ENCODE measurements at places on chromosomes 2 and 18.

DNA sequence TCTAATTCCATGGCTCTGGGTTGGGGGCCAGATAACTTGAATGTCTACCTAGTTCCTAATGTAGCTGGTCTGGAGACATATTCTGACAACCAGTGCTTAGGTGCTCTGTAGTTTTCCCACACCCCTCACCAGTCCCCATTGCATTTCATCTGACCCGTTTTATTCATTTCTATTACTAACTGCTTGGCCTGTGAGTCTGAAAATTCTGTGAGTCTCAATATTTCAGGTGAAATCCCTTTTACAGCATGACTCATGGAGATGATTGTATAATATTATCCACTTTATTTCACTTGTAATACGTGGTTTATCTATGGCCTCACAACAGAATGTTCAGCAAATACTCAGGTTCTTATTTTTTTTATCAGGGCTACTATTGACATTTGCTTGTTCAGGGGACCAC is 103.7 kb upstream of the UGP2 start:
- DNase-seq: no peak

DNA sequence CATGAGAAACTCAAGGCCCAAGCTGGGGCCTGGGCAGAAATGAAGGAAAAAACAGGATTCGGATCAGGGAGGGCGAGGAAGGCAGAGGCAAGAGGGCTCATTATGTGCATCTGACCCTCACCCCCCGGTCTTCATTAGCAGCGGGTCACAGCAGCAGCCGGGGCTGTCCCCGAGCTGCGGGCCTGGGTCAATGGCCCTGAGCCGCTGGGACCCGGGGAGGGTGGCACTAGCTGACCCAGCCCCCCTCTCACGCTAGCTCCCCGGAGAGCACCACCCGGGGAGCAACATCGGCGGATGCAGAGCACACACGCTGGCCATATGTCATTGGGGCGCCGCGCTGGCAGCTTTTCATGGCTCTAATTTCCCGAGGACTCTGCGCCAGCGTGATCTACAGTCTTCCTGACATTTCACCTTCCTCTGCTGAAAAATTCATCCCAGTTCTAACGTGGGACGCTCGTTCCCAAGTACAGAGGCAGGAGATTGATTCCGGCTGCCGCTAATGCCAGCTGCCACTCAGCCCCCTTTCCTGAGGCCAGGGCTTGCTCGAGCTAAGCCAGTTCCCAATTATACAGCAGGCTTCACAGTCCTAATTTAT is 63.7 kb downstream of the EIPR1 start:
- no peak for DNase-seq

DNA sequence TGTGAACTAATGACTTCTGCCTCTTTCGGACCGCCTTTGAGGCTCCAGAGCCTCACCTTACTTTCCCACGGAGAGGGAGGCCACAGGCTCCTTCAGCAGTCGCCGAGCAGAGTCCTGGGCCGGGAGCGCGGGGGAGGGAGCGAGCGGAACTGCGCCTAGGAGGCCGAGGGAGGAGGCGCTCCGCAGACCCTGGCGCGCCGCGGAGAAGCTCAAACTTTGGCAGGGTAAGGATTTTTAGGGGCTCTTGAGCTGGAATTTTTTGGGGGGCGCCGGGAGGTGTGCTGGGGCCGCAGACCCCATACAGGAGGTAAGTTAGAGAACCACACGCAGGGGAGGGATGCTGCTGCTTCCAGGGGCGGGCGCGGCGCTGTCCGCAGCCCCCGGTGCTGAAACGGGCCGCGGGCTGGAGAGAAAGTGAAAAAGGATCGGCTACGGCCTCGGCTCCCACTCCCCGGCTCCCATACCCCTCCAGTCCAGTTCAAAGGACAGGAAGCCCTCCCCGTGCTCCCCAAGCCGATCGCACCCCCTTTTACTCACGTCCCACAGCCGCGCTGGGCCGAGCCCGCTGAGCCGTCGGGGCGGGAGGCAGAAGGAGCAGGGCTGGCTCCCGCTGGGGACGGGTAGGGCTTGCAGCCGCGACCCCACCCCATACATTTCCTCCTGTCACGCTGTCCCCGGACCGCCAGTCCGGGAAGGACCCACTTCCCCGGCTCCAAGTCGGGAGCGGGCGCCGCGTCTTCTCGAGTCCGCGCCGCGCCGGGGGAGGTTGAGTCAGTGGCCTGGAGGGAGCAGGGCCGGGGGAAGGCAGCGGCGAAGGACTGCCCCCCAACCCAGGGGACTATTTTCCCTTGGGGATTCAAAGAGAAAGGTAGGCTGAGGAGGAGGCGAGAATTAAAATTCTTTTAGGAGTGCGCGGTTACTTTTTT is at the start of gene CNGA3:
Gene CNGA3, plus strand, starts transcription at position 146 of the 926 bp plus-strand sequence. CDS start 23,520 bp downstream, outside the sequence.
- DNase-seq: no peak

DNA sequence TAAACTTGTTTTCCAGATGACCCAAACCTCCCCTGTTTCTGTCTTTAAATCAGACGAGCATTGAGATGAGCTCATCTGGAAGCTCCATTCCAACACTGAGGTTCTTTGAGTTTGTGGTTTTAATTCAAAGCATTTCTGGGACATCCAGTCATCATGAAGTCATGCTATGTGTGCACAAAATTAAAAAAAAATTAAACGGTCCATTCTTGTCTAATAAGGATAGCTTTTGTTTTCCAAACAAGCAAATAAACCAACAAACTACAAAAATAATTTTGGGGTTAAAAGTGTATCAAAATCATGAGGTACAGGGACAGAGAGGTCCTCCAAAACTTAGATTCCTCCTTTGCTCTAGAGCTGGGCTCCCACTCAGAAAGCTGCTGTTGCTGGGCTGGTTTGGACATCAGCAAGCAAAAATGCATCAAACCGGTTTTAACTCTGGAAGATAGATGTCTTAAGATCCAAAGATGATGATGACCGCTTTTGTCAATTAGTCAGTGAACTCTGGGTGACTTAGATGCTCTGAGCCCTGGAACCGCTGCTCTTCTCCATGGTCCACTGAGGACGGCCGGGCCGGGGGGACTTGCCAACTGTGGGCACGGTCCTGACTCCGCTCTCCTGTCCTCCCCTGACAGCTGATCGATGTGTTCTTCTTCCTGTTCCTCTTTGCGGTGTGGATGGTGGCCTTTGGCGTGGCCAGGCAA is 65.4 kb downstream of the TRPM8 start:
- no peak for DNase-seq

- no peak for DNase-seq
These were observed 27.2 kb downstream of the GALNT14 start for GRCh38 chr2:31110998-31111397.

DNA sequence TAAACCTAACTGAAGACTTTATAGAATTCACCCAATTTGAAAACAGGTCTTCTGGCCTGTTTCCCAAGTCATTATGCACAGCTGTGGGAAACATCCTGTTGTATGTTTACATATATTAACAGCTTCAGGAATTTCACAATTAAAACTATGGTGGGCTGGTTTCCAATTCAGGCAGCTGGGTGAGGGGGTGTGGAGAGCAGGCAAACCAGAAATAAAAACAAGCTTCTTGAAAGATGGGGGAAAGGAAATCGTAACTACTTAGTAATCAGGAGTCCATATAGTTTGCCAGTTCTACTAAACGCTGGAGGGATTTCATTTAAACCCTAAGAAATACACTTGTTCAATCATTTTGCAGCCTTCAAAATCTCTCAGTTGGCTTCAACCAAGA is 22.8 kb downstream of the ATP8B1 start:
- DNase-seq: no peak

- no peak for DNase-seq
These were observed 19.1 kb downstream of the LIMS1 start for GRCh38 chr2:108553209-108553919.

GRCh38 chr2:152106464-152106863 is 7.6 kb upstream of the CACNB4 start:
- DNase-seq: no peak

GRCh38 chr2:70785137-70785911 is 5.1 kb downstream of the FIGLA start:
- DNase-seq: no peak

GRCh38 chr2:71102981-71103681 is 26.9 kb downstream of the MCEE start:
- DNase-seq: no peak

DNA sequence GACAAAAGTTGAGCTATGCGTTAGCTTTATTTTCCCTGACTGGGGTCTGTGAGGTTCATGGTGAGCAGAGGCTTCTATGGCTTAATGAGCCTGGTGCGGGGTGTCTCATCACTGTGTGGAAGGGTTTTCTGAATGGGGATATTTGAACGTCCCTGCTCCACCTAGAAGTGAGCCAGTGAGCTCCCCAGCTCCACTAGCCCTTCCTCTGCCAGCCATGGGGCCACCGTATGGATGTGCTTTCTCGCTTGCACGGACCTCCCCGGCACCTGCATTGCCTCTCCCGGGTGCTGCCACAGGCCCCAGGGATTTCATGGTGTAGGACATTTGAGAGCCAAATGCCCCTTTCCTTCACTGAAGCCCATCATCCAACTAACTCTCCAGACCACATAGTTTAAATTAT is 37.8 kb downstream of the CYP26B1 start:
- no peak for DNase-seq

GRCh38 chr2:10541081-10541480 is 93.0 kb upstream of the ODC1 start:
- no peak for DNase-seq

DNA sequence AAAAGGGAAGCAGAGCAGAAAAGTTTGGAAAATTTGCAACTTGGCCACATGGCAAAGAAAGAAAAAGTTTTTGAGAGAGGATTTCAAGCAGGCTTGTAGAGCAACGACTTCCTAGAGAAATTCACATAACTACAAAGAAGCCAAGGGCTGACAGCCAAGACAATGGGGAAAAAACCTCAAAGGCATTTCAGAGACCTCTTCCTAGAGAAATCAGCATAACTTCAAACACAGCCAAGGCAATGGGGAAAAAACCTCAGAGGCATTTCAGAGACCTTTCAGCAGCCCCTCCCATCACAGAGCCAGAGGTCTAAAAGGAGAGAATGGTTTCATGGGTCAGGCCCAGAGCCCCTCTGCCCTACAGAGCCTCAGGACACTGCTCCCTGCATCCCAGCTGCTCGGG is 7.2 kb downstream of the ADI1 start:
- no peak for DNase-seq

DNA sequence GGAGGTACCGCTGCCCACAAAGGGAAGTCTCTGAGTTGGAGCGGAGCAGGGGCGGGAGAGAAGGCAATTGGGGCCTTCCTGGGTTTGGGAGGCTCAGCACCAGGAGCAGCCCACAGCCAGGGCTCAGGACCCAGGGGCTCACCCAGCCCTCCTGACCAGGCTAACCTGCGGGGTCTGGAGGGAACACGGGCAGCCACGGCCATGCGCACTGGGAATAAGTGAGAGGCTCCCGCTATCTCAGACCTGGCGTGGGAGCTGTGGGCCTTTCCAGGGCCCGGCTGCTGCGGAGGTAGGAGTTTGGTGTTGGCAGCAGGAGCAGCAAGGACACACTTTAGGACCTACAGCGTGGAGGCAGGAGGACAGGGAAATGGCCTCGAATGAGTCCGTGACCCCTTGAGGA is 69.0 kb downstream of the RRM2 start:
- DNase-seq: no peak

GRCh38 chr2:204004912-204005311 is 68.3 kb downstream of the ICOS start:
- no peak for DNase-seq

- DNase-seq: no peak
These were observed 893.9 kb downstream of the SUCLG1 start for GRCh38 chr2:83565181-83565580.

DNA sequence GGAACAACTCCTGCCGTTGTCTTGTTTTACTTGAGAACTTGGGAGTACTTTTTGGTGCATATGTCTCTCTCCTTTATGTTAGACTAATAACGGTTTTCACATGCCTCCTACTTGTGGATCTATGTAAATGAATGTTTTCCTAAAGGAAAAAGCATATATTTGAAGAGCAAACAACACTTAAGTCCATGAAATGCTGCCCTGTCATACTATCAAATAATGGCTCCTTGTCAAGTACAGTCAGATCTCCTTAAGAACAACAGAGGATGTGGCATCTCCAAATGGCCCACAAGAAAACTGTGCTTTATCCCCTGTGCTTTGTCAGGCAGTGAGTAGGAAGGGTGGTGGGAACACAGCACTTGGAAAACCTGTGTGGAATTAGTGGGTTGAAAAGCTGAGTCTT is 198.2 kb downstream of the PTGR3 start:
- DNase-seq: no peak

DNA sequence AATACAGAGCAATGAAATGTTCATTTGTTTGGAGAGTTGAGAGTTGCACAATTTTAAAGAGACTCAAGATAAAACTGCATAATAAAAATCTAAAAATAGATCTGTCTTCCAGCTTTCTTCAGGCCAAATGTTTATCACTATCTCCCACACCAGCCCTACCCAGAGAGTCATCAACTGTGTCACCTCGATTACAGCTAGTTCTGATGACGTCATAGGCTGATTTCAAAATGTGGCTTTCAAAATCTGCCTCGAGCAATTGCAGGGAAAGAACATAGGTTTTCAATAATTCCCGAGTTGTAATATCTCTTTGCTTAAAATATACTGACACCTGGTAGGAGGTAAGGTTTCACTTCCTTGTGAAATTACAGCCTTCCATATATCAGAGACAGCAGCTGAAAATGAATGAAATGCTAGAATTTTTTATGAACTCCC is 677.6 kb upstream of the ID2 start:
- DNase-seq: no peak

DNA sequence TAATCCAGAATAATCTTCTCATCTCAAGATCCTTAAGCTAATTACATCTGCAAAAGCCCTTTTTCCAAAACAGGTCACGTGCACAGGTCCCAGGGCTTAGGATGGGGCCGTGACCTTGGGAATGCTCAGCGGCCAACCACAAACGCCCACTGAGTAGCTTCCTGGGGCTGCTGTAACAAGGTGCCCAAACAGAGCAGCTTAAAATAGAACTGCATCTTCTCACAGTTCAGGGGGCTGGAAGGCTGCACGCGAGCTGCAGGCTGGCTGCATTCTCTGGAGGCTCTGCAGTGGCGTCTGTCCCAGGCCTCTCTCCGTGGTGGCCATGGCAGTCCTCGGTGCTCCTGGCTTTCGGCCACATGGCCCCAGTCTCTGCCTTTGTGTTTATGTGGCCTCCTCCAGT is 31.9 kb downstream of the ADI1 start:
- no peak for DNase-seq

DNA sequence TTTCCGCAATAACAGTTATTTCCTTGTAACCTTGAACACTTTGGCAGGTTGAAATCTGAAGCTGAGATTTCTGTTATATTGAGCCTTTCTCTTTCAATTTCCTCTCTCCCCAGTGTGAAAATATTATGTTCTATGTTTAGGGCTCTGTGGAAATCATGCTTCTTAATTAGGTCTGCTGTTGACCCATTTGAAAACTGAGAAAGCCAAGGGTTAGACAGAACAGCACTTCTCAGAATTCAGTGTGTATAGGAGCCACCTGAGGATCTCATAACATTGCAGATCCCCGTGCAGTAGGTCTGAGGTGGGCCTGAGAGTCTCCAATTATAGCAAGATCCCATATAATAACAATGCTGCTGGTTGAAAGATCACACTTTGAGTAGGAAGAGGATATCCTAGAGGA is 230.2 kb upstream of the NT5C1B start:
- no peak for DNase-seq

DNA sequence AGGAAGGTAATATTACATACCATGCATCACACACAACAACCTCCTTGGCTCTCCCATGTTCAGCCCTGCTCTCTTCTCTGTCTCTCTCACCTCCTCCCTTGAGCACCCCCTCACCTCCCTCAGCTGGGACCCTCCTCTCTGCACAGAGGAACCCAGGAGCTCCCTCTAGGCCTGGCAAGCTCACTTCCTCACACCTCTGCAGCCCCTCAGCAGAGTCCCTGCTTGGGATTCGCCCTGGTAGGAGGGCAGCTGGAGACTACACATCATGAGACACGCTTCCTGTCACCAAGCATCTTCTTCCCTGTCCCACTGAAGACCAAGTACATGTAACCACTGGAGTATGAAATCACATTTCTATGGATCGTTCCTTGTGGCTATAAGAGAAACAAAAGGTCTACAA is 51.0 kb downstream of the ADD2 start:
- no peak for DNase-seq

Data from breast epithelium (tissue), 4 donors.